ENCODE measurements at places on chromosomes 5 and 9.

DNA sequence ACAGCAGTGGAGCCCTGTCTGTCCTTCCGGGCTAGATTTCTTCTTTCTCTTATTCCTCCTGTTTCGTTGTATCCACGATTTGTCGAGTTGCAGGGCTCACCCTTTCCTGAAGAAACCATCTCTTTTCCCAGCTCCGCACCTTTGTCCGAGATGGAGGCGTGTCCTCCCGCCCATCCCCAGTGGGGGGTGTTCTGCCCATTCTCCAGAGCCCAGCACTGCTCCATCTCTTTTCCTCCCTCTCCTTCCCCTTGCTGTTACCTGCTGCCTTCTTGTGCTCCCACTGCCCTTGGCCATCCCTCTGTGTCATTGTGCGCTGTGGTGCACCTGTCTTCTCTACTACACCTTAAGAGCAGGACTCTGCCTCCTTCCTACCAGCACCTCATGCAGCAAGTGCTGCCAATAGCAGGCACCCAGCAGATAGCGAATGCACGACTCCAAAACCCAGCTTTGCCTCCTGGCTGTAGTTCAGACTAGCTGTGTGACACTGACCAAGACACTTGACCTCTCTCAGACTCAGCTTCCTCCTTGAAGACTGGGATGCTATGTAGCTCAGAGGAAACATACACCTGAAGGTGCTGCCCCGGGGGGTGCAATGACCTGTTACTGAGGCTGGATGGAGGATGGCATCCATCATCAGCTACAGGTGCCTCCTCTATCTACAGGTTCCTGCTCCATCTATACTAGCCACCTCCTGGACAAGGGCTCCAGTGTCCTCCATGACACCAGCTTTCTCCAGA, 8.9 kb downstream of the OR13J1 start:
- no peak for DNase-seq

- no peak for DNase-seq
These were observed 538.2 kb downstream of the CYLC2 start for GRCh38 chr9:103533318-103533717.

GRCh38 chr9:97501972-97502221, 431 bp downstream of the TMOD1 start:
- DNase-seq = no peak

GRCh38 chr9:123267481-123268198, 746 bp downstream of the STRBP start:
- DNase-seq = peak; percentile 35

DNA sequence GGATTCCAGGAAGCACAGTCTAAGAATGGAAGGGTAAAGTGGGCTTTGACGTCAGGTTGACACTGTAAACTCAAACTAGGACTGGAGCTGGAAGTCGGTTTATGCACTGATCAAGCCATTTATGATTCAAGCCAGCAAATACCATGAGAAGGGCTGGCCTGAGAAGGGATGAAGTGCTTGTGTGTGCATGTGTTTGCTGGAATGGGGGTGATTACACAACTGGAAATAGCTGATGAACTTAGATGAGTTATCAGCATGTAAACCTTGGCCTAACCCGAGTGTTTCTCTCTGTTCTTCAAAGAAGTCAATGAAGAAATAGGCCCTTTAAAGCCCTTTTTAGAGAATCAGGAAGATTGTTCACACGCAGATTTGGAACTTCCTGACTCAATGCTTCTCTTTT, 287.6 kb downstream of the RFX3 start:
- no peak for DNase-seq

GRCh38 chr5:58932057-58932612, 349.3 kb downstream of the RAB3C start:
- DNase-seq = no peak

DNA sequence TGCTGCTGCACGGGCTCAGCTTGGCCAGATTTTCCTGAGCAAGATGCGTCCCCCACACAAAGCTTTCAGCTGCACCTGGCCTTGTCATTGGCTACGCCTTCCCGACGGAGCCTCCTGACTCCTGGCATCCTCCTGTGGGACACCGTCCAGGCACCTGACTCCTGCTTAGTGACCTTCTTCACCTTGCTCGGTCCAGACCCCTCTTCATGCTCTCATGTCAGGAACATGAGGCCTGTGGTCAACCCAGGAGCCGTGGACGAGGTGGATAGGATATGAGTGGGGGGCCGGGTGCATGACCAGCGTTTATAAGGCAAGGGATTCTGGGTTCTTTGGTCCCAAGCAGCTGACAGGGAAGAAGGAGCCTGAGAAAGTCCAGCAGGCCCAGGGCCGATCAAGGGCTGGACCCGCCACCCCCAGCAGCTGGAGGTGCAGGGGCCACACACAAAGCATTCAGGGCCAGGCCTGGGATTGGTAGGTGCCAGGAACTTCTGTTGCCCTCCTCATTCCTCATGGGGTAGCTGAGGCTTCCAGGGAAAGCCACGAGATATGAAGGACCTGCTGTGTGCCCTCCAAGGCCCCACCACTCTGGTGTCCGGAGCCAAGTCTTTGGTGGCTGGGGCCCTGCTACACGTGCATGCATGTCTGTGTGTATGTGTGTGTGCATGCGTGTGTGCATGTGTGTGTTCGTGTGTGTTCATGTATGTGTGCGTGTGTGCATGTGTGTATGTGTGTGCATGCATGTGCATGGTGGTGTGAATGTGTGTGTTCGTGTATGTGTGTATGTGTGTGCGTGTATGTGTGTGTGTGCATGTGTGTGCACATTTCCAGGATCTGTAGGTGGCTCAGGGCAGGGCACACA, 34.9 kb downstream of the SLC6A3 start:
- DNase-seq = no peak

GRCh38 chr9:88534456-88535225, at the start of gene NXNL2:
Gene NXNL2, plus strand, starts transcription at chr9:88535178. Its CDS starts 257 bp downstream, at chr9:88535435.
- DNase-seq = peak; percentile 84

GRCh38 chr5:138520971-138521370, 22.1 kb downstream of the ETF1 start:
- no peak for DNase-seq

All from eye (tissue), 1 donor.